ENCODE measurements at places on chromosomes 12 and 14. TPM values are rescaled to one million over a fixed set of nuclear protein-coding genes. Genes with fewer than 3 reads are reported as not detected.

RAD51AP1 gene
- total RNA-seq: 51.3 TPM

- DNase-seq: no peak
Observed at GRCh38 chr12:41979574-41979973, 165.1 kb downstream of the GXYLT1 start.

FRS2 gene
- 8.5 TPM for total RNA-seq

FAM90A1 gene
- 0.16 TPM for total RNA-seq

GRCh38 chr12:110270125-110270962 lies 10.7 kb upstream of the ATP2A2 start:
- DNase-seq: peak; percentile 70

VDR gene
- total RNA-seq: 4.8 TPM

DNA sequence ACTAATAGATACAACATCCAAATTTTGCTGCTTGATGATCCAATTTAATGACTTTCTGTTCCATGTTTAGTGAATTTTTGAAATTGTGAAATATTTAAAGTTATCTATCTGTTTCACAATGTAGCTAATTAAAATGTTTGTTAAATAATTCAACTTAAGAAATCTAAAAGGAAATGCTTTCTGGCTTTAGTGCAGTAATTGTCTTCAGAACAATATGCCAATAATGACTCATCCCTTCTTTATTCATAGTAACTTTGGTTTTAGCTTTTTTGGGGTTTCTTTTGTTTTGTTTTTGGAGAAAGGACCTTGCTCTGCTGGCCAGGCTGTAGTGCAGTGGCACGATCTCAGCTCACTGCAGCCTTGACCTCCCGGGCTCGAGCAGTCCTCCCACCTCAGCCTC lies 479.2 kb upstream of the RGS6 start:
- DNase-seq: no peak

GRCh38 chr14:23219075-23219474 lies 18.7 kb upstream of the RNF212B start:
- DNase-seq: no peak

DNA sequence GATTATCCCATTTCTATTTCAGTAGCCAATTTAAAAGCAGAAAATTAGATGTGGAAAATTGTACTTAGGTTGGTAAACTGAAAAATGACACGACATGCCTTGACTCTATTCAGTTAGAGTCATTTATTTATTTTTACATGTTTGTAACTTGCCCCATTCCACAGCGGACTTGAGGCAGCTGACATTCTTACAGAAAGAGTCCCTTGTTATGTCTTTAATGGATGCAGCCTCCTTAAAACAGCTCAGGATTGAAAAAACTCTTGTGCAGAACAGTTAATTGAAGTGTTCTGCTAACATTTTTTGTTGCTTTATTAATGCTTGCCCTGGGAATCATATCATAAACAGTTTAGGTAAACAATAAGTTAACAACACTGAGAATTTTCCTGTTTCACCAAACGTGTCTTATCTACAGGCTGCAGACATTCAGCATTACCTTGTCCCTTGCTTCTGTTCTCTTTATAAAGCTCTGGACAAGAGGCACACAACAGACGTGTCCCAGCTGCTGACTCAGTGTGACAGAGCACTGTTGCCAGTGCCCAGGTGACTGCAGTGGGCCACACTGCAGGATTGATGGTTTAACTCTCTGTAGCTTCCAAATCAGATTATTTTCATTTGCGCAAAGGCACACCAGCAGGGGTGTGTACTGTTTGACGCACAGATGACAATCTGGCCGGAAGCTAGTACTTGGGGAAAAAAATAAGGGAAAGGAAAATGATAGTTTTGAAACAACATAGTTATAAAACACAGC lies 101.6 kb downstream of the PELI2 start:
- peak; percentile 77 for DNase-seq

GRCh38 chr14:76784266-76784874 lies 23.1 kb downstream of the VASH1 start:
- DNase-seq: no peak

All from K562 (cell line).